LoVo (cell line): ENCODE measurements at places on chromosomes 3 and 15.

DNA sequence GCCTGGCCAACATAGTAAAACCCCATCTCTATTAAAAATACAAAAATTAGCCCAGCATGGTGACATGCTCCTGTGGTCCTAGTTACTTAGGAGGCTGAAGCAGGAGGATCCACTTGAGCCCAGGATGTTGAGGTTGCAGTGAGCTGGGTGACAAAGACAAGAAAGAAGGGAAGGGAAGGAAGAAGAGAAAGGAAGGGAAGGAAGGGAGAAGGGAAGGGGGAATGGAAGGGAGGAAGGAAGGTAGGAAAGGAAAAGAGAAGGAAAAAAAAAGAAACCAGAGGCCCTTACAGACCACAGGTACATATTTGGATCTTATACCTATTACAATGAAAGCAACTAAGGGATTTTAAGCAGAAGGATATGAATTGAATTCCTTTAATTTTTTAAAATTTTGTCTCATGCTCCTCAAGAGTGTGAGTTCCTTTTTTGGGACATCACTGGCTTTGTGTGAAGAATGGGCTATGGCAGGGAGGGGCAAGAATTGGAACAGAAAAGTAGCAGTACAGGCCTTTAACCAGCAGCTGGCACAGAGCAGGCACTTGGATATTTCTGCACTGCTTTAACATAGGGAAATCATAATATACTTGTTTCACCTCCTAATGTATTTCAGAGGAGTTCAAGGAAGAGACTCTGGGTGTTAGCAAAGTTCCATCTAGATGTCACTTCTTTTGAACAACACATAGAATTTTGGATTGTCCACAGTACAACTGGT, 7.9 kb downstream of the RAB27A start:
- DNase-seq, result no peak

GRCh38 chr15:63065262-63066221, 23.0 kb downstream of the TPM1 start:
- no peak for DNase-seq

DNA sequence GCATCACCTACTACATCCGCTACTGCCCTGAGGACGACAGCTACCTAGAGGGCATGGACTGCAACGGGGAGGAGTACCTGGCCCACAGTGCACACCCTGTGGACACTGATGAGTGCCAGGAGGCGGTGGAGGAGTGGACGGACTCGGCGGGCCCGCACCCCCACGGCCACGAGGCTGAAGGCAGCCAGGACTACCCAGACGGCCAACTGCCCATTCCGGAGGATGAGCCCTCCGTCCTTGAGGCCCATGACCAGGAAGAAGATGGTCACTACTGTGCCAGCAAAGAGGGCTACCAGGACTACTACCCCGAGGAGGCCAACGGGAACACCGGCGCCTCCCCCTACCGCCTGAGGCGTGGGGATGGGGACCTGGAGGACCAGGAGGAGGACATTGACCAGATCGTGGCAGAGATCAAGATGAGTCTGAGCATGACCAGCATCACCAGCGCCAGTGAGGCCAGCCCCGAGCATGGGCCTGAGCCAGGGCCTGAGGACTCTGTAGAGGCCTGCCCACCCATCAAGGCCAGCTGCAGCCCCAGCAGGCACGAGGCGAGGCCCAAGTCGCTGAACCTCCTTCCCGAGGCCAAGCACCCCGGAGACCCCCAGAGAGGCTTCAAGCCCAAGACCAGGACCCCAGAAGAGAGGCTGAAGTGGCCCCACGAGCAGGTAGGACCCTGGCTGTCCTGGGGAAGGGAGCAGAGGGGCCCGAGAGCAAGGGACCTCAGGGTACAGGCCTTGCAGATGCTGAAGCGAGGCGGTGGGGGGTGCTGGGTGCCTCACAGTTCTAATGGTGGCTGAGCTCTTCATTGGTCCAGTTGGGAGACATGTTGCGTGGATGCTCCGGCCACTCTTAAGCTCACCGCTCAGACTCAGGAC, 168.6 kb downstream of the APBA2 start:
- DNase-seq, result no peak

- no peak for DNase-seq
Observed at GRCh38 chr3:135911110-135911509, 54.4 kb upstream of the PPP2R3A start.

- DNase-seq, result no peak
Observed at GRCh38 chr3:135248213-135248612, 453.2 kb downstream of the EPHB1 start.

GRCh38 chr3:52792961-52793695, 1.5 kb upstream of the ITIH3 start:
- no peak for DNase-seq

GRCh38 chr3:125622381-125622791, 27.1 kb upstream of the OSBPL11 start:
- DNase-seq, result no peak

- no peak for DNase-seq
Observed at GRCh38 chr3:51355891-51356578, 29.1 kb upstream of the MANF start.

GRCh38 chr3:113751141-113751540, 4.3 kb downstream of the ATP6V1A start:
- DNase-seq, result no peak

DNA sequence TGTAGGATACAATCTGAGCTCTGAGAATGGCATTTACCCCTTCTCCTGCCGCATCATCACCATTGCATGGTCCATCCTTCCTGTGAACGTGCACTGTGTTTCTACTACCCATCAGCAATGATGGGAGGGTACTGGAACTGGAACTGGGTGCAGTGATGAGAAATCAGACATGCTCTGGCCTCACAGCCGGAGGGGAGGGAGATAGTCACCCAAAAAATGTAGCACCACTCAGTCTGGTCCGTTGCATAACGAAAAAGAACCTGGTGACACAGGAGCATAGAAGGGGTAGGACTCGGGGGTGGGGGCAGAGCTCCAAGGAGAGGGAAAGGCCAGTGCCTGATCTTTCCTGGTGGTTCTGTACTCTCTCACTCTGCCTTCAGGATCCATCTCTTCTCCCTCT, 205.0 kb downstream of the RPLP1 start:
- DNase-seq, result no peak

DNA sequence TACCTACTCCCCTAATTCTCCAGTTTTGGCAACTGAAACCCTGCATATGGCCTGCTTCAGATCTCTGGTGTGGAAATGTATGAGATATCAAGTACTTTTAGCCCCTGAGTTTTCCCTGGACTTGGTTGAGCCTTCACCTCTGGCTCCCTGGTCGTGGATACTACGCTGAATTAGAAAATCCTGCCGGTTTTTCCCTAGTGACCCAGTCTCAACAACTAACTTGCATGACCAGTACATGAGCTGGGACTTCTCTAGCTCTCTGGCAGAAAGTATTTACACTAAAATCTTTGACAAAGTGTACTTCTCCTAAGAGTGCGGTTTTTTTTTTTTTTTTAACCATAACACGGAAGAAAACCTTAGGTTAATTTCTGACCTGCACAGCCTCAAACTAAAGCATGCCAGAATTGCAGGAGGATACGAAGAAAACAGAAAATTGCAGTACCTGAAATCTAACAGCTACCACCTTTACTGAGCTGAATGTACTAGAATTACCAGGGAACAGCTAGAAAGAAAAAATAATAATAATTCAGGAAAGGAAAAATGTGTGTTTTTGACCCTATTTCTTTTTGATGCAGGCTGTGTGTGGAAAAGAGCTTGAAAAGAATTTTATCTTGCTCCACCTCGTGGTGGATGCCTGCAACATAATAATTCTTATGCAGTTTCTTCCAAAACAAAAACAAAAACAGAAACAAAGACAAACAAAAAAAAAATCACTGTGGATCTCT, 165.6 kb downstream of the GMNC start:
- DNase-seq, result peak; percentile 8

DNA sequence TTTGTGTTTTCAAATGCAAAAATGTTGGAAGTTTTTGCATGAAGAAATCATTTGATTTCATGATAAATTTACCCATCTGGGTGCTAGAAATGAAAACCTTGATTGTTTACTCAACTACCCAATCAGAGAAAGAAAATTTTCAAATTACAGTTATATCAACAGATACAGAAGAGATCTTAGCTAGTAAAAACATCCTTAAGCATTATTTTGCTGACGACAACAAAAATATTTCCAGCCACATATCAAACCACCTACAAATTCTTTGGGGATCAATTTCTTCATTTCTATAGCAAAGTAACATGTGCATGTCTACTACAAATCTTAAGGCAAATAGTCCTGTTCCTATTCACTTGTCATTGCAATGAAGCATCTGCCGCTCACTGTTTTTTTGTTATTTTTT, 530.3 kb downstream of the ZIC1 start:
- DNase-seq, result no peak

DNA sequence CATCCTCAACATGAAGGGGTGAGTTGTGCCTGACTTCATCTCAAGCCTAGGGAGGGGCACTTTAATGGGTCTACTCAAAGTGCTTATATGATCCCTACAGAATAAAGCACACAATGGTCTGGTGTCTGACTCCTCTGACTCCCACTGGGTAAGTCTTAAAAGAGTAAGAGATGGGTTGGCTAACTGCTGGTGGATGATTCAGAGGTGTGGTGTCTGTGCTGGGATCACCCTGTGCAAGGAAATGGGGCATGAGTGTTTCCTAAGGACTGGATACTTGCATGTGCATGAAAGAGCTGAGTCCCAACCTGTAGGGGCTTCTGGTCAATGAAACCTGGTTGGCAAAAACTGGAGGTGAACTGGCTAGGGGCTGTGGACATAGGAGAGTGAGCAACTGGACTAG, 158.8 kb downstream of the IL20RB start:
- DNase-seq, result no peak

DNA sequence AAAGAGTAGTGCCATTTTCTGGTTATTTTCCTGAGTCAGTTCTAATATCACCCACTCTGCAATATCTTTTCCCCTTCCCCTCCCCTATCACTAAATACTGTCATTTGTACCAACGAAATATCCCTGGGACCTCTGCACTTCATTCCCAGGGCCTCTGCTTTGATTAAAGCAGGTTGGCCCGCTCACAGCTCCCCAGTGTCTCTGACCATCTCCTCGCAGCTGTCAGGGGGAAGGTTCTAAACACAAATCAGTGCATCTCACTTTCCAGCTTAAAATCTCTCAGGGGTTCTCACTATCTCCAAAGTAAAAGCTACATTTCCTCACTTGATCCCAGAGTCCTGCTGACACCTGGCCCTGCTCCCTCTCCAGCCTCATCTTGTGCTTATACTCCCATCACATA, 28.1 kb upstream of the SLC35G2 start:
- DNase-seq, result no peak

- peak; percentile 80 for DNase-seq
Observed at GRCh38 chr3:141454906-141455602, 31.8 kb upstream of the RASA2 start.

- DNase-seq, result no peak
Observed at GRCh38 chr3:71672340-71672739, 52.9 kb downstream of the EIF4E3 start.

- no peak for DNase-seq
Observed at GRCh38 chr15:76327191-76328105, 9.1 kb upstream of the ISL2 start.

GRCh38 chr15:39598958-39599845, 18.3 kb downstream of the THBS1 start:
- DNase-seq, result no peak

GRCh38 chr3:9806137-9806536, 3.9 kb upstream of the TTLL3 start:
- DNase-seq, result no peak

GRCh38 chr15:48887144-48887543, 9.2 kb downstream of the EID1 start:
- DNase-seq, result no peak

- DNase-seq, result no peak
Observed at GRCh38 chr3:126107203-126107939, 23.4 kb upstream of the SLC41A3 start.

- no peak for DNase-seq
Observed at GRCh38 chr15:52424856-52425431, 103.7 kb downstream of the MYO5A start.

DNA sequence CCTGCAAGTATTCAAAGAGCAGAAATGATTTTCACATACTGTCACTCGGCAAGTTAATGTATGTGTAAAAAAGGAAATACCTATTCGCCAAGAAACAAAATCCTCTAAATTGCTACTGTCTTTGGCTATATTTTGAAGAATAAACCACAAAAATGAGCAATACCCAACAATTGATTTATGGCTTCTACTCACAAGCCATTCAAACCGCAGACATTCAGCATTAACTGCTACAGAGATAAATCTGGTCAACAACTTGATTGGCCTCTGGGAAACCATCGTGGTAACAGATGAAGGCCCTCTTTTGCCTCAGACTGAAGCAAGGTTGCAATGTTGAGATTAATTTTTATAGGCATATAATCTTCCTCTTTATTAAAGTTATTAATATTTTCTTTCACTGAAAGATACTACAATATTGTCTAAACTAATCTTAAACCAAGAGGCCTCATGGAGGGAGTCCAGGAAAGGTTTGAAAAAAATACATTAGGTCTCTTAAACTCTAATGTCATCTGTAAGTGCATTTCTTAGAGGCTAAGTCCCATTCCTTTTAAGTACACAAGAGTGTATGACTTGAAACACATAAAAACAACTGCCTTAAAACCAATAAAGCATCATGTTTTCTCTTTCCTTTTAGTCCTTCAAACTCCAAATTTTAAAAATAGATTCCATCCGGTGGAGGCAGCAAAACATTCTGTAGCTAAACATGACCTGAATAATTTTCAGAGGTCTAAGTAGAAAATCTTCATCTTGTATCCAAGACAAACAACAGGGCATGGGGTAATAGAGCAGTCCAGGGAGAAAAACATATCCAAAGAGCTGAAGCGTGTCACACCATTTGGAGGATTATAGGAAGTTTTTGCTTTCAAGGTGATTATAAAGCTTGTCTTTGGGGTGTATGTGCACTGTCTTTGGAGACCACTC, 162.4 kb upstream of the TGFBR2 start:
- no peak for DNase-seq

GRCh38 chr3:177944228-177944661, 592.0 kb upstream of the KCNMB2 start:
- DNase-seq, result no peak

- no peak for DNase-seq
Observed at GRCh38 chr15:86161250-86161649, 81.6 kb downstream of the AGBL1 start.

DNA sequence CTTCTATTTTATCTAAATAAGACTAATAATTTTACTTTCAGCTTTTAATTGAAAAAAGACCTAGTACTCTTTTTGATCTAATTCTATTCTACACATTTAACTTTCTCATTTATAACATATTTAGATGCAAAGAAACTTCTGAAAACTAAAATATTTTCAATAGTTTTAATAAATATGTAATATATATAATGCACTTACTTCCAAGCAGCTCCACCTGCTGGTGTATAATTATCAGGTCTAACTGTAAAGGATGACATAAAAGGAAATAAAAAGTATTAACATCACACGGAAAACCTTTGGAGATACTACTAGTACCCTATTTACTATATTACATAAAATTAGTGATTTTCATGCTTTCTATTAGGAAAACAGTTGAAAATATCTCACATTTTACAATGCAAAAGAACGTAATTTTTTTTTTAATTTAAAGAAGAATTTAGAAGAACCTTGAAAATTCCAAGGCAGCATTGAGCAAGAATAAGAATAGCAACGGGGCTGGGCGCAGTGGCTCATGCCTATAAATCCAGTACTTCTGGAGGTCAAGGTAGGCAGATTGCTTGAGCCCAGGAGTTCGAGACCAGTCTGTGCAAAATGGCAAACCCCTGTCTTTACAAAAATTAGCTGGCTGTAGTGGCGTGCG, 10.2 kb downstream of the PLSCR5 start:
- no peak for DNase-seq
